ENCODE measurements at places on chromosomes 13 and 19.

- DNase-seq: no peak
Observed at GRCh38 chr13:29654843-29655547, 59.5 kb upstream of the SLC7A1 start.

GRCh38 chr13:106373989-106374572 is 161.4 kb downstream of the EFNB2 start:
- no peak for DNase-seq

DNA sequence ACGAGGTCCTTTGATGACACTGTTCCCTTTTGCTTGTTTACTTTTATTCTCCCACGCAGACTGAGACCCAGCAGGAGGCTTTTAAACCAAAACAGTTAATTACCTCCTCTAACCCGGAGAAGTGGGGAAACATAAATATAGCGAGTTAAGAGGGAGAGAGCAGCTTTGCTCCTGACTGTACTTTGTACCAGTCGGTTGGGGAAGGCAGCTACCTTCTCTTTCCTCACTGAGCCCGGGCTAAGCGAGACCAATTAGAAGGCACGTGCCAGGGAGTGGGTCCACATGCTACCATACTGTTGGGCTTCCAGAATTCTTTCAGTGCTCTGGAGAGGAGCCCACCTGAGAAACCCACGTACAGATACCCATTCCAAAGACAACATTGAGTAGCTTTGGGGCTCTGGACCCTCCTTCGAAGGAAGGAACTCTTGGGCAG is 124.2 kb downstream of the ZIC5 start:
- DNase-seq: no peak

DNA sequence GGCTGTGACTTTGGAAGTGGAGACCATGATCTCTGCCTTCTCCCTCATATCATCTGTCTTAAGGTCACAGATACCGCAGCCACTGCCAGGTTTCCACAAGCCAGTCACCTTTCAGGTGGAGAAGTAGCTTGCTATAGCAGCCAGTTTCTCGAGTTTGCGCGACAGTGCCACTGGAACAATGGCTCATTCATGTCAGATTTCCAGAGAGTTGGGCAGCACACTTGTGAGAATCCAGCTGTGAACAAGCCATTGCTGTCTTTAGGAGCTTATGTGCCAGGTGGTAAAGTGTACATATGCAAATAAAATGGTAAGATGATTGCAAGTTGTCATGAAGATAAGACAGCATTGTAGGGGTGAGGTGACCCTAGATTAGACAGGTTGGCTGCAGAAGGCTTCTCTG is 22.3 kb downstream of the GARRE1 start:
- DNase-seq: no peak

- DNase-seq: no peak
Observed at GRCh38 chr13:34371645-34372395, 553.9 kb downstream of the RFC3 start.

DNA sequence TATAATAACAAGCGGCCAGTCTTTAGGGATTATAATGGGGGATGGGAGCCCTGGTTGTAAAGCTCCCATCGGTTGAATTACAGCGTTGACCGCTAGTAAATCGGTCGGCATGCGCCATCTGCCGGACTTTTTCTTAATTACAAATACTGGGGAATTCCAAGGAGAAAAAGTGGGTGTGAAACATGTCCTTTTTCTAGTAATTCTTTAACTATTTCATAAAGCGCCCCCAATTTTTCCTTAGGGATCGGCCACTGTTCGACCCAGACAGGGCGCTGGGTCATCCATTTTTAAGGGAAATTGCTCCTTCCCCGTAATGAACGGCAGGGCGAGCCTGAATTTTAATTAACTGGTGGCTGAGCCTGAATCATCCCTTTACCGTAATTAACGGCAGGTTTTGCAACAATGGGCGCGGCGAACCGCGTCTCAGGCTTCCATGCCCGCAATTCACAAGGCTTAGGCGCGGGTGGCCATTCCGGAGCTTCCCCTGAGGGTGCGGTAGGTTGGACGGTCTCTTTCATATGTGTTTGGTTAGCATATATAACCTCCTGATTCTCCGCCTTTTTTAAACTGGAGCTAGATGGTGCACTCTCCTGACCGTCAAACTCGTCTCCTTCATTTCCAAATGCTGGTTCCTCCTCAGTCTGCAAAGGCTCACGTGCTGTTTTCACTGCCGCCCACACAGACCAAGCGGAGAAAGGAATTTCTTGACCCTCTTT is 30.2 kb upstream of the EVI5L start:
- no peak for DNase-seq

Measured in esophagus squamous epithelium (tissue), 5 donors.